GM13977 (cell line): ENCODE measurements at places on chromosomes 3 and 15.
A peak's percentile ranks its signal among the peaks of the same experiment; 100 is the strongest.

DNA sequence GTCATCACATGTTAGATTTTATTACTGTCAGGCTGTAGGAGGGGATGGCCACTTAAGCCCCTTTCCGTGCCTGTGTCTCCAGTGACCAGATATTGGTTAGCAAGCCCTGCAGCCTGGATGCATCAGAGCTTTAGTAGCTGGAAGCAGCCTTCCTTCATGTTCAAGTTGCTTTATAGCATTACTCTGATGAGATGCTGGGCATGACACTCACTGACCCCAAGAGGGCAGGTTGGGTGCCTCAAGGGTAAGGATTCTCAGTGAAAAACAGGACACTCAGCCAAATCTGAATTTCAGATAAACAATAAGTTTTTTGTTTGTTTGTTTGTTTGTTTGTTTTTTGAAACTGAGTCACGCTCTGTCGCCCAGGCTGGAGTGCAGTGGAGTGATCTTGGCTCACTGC is 68.5 kb upstream of the PTX3 start:
- DNase-seq = no peak

DNA sequence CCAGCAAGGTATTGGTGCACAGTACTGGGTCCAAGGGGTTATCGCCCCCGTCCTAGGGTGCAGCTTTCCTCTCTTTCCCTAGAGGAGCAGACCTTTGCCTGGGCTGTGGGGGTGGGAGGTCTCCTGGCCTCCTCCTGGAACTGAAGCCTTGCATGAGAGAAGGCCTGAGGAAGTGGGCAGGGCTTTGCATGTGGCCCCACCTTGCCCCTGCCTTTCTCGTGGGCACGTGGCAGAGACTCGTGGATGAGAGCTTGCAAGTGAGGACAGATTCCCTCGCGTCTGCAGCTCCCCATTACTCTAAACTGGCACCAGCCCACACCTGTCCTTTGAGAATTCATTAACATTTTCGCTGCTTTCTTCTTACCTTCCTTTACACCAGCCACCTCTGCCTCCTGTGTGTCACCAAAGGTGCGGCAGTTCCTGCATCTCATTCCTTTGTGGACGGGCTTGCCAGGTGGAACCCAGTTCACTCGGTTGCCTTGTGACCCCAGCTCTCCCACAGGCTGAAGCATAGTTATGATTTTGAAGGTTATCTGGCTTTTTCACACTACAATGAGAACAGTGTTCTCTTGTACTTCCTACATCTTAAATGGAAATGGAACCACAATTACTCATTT is 40.9 kb upstream of the NR2C2 start:
- no peak for DNase-seq

GRCh38 chr15:101486696-101487459 is 2.6 kb downstream of the PCSK6 start:
- DNase-seq = no peak

- DNase-seq = no peak
Observed at GRCh38 chr3:147387885-147388699, 18.3 kb downstream of the ZIC4 start.

DNA sequence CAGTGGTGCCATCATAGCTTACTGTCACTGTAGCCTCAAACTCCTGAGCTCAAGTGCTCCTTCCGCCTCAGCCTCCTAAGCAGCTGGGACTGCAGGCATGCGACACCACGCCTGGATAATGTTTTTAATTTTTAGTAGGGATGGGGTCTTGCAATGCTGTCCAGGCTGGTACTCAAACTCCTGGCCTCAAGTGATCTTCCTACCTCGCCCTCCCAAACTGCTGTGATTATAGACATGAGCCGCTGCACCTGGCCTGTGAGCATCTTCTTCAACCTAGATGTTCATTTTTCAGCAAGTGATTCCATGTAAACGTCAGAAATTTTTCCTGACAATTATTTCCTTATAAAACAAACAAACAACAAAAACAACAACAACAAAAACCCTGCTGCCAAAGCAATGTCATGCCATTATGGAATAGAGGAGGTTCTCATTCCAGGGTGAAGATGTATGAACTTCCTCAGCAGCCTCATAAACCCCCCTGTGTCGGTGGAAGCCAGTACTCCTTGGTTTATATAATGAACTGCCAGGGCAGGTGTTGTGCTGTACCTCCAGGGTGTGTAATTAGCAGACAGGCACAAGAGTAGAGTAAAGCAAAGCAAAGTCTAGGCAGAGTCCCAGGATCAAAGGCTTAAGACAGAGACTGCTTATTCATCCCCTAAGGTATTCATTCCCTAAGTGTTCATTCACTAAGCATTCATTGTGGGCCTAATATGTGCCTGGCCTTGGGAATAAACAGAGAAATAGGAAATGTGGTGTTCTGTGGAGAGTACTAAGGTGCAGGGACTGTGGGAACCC is 44.6 kb downstream of the NR2C2 start:
- no peak for DNase-seq

- no peak for DNase-seq
Observed at GRCh38 chr3:190807719-190808375, 54.6 kb downstream of the GMNC start.

DNA sequence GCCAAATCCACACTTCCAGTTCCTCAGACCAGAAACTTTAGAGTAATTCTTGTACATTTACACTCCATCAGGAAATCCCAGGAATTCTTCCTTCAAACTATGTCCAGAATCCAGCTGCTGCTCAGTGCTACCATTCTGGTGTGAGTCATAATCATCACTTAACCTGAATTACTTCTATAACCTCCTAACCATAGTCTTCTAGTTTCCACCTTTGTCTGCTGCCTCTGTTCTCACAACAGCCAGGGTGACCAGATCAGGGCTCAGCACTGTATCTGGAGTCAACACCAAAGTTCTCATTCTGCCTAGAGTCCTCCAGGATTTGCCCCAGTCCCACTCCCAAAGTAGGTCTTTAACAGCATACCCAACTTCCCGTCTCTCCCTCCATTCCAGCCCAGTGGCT is 3.4 kb downstream of the CLDND1 start:
- no peak for DNase-seq

DNA sequence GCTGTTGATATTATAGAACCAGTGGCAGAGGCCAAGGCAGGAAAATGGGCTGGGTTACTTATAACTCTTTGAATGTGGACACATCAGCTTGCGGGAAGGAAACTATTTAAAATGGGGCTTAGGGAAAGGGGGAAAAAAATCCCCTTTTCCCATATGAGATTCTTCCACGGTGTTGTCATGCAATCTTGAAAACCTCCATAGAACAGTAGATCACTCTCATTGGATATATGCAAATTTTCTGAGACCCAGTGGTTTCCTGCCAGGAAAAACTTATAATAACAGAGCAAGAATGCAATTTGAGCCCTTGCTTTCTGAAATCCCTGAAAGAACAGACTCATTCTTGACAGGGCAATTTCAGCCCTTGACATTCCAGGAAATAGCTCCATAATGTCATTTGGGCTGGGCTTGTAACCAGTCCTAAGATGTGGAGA is 31.1 kb downstream of the TMEM212 start:
- DNase-seq = no peak

- no peak for DNase-seq
Observed at GRCh38 chr15:77064063-77064462, 6.8 kb downstream of the TSPAN3 start.

GRCh38 chr3:171844873-171845272 is 1.7 kb downstream of the TMEM212 start:
- DNase-seq = no peak

GRCh38 chr3:107413264-107413663 is 36.0 kb downstream of the CCDC54 start:
- DNase-seq = no peak

DNA sequence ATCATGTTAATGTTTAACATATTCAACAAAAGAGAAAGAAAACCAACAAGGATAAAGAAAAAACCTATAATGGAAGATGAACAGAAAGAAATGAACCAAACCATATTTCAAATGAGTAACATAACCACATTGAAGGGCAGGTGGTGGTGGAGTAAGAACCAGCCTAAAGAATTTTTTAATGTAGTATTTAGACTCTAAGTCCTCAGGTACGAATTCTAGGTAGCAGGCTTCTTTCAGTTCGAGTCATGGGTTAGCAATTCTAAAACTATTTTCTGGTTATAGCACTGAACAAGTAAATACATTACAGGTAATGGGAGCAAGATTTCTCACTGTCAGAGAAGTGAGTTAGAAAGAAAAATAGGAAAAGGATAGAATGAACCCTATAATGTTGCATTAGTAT is 24.4 kb downstream of the DCBLD2 start:
- no peak for DNase-seq

GRCh38 chr3:57743496-57743895 is 12.6 kb upstream of the SLMAP start:
- DNase-seq = no peak

DNA sequence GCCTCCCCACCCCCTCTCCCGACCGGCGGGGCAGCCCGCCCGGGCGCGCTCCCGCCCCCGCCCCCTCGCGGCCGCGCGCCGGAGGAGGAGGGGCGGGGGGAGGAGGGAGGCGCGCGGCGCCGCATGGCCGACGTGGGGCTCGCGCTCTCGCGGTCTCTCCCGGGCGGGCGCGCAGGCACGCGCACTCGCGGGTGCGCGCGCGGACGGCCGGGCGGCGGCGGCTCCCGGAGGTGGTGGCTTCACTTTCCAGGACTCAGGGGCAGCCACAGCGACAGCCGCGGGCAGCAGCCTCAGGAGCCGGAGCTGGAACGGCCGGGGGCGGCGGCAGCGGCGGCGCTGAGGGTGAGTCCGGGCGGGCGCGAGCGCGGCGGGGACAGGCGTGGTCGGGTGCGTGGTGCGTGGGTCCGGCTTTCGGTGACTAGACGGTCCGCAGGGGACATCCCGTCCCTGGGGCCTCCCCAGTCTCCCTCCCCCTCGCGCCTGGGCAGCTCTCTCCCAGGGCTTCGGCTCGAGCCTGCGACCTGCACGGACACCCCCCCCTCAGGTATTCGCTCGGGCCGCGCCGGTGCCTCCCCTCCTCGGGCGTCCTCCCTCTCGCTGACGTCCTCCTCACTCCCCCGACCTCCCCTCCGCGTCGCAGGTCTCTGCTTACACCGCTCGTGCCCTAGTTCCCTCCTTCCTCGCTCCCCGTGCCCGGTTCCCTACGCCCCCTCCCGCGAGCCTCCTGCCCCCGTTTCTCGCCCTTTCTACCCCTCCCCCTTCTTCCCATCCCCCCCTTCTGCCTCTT is at the start of gene UBE2E2:
UBE2E2 (plus strand) TSS at position 407 of the 787 bp plus-strand sequence.
- peak; percentile 92 for DNase-seq

DNA sequence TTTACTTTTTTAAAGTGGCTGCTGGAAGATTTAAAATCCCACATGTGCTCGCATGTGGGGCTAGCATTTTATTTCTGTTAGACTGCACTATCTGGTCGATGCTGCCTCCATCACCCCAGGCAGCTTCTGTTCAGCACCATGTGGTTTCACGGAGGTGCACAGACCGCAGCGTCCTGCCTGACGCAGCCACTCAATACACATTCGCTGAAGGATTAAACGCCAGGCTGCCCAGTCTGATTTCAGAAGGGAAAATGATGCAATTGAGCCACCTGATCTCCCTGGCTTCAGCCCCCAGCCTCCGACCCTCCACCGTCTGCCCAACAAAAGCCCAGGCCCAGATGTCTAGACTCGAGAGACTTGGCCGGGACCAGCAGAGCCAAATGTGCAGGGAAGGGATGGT is 84.5 kb downstream of the MEGF11 start:
- DNase-seq = no peak

DNA sequence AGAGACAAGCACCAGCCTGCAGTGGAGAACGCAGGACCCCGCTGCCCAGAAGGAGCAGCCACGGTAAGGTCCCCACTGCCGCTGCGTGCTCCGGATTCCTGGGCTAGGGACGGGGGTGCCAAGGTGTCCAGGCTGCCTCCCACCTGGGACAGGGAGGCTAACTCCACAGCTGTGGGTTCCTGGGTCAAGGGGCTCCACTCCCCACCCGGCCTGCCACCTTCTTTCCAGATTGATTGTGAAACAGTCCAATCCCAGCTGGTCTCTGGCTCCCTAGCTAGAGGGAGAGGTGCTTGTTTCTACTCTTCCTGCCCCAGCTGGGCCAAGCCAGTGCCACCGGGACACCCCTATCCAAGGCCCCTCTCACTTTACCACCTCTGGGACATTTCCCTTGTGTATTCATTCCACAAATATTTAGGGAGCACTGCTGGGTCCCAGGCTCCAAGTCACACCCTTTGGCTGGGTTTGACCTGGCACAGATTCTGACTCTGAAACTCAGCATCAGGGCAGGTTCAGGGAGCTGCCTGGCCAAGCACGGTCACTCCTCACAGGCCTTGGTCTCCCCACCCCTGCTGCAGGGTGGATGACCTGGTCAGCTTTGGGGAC is 1.9 kb downstream of the PAK6 start:
- DNase-seq = peak; percentile 23

DNA sequence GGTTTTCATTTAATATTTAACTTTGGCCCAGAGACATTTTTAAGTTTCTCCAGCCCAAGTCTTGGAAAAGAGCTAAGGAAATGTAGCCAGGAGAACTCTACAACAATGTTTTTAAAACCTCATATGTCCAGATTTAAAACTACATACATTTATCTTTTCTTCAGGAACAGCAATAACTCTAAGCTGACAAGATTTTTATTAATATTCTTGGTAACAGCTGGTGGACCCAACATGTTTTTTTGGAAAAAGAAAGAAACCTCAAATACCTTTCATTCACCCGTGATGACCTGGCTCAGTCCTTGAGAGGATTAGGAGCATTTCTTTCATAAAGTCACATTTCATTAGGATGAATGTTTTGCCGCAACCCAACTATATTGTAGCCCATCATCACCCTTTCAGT is 50.4 kb upstream of the CMSS1 start:
- no peak for DNase-seq

DNA sequence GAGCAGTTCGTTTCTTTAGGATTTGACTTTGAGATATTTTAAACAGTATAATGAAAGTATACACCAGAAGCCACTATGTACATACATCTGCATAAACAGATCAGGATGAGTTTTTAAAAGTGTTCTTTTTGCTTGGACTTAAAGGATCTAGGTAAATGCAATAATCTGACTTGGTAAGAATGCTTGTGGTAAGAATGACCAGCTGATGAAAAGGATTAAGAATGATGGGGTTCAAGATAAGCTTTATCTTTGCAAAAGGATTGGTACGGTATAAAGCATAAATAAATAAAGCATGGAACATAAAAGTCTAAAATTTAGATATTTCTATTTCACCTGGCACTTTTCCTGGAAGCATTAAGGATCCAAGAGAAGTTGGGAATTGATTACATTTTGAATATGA is 9.8 kb upstream of the MME start:
- no peak for DNase-seq

DNA sequence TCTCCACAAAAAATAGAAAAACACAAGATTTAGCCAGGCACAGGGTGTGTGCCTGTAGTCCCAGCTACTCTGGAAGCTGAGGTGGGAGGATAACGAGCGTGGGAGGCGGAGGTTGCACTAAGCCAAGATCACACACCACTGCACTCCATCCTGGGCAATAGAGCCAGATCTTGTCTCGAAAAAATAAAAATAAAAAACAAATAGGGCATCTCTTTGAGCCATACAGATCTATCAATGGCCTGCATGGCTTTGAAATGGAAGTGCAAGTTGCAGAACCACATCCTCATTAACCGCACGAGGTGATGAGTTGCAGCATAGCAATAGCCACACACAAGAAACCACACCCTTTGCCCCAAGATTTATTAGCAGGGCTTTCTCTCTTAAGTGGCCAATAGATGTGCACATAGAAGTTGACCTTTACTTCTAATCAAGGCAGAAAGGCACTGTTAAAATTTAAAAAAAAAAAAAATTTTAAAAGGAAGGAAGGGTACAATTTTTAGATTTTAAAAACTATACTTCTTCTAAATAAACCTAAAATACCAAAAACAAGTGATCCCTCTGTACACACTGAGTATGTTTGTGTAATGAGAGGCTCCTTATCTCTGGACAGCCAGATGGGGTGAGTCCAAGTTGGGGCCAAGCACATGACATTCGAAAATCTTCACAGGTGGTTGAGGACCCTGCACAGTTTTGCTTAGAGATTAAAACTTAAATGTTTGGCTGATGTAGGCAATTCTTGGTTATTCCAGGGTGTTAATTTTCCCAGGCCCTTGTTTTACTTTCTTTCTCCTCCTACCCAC is 53.4 kb downstream of the FILIP1L start:
- no peak for DNase-seq
